ENCODE measurements at places on chromosomes 2 and 18. TPM values are rescaled to one million over a fixed set of nuclear protein-coding genes. Genes with fewer than 3 reads are reported as not detected.

The GNLY gene
- total RNA-seq: 1.8 TPM

The LBX2 gene
- total RNA-seq: 0.69 TPM

The RUFY4 gene
- 0.53 TPM for total RNA-seq

GRCh38 chr2:12429779-12430406, 286.8 kb upstream of the TRIB2 start:
- no peak for DNase-seq
- H3K4me1 ChIP-seq: peaks cover 15% of the 10 kb centered on the region
- H3K36me3 ChIP-seq: no peaks in the 10 kb centered on the region
- H3K27ac ChIP-seq: no peak overlapping the region
- no peak overlapping the region for H3K4me3 ChIP-seq
- no peaks in the 10 kb centered on the region for H3K27me3 ChIP-seq

DNA sequence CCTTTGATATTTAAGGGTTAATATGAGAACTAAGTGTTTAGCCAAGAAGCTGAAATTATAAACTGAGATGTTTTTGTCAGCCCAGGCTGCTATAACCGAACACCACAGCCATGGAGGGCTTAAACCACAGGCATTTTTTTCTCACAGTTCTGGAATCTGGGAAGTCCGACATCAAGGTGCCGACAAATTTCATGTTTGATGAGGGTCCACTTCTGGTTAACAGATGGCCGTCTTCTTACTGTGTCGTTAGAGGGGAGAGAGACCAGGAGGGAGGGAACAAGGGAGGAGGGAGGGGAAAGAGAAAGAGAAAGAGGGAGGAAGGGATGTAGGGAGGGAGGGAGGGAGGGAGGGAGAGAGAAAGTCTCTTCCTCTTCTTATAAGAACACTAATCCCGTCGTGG, 6.5 kb upstream of the CNDP2 start:
- no peak overlapping the region for H3K4me3 ChIP-seq
- H3K36me3 ChIP-seq: no peaks in the 10 kb centered on the region
- peaks cover 7% of the 10 kb centered on the region for H3K27me3 ChIP-seq
- no peak for DNase-seq

GRCh38 chr2:234463626-234464290, 33.1 kb downstream of the ARL4C start:
- H3K36me3 ChIP-seq: no peaks in the 10 kb centered on the region
- H3K27me3 ChIP-seq: no peaks in the 10 kb centered on the region
- H3K4me1 ChIP-seq: peaks cover 8% of the 10 kb centered on the region
- H3K27ac ChIP-seq: no peak overlapping the region
- no peak for DNase-seq
- no peak overlapping the region for H3K4me3 ChIP-seq

DNA sequence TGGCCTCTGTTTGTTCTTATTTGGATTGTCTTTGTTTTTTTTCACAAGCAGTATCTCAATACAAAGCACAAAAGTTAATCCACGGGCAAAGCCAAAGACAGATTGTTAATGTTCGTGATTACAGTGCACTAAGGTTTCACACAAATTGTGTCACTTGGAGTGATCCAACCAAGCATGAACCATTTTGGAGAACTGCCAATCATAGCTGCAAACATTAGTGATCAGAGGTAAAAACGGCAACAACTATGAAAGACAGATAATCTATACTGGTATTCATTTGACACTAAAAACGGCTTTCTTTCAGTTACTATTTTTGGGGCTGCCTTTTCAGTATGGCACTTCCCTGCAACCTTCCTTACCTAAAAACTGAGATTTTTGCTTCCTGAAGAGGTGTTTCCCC, 213.1 kb upstream of the GULP1 start:
- H3K4me3 ChIP-seq: no peak overlapping the region
- no peaks in the 10 kb centered on the region for H3K27me3 ChIP-seq
- no peak overlapping the region for H3K27ac ChIP-seq
- no peak for DNase-seq

DNA sequence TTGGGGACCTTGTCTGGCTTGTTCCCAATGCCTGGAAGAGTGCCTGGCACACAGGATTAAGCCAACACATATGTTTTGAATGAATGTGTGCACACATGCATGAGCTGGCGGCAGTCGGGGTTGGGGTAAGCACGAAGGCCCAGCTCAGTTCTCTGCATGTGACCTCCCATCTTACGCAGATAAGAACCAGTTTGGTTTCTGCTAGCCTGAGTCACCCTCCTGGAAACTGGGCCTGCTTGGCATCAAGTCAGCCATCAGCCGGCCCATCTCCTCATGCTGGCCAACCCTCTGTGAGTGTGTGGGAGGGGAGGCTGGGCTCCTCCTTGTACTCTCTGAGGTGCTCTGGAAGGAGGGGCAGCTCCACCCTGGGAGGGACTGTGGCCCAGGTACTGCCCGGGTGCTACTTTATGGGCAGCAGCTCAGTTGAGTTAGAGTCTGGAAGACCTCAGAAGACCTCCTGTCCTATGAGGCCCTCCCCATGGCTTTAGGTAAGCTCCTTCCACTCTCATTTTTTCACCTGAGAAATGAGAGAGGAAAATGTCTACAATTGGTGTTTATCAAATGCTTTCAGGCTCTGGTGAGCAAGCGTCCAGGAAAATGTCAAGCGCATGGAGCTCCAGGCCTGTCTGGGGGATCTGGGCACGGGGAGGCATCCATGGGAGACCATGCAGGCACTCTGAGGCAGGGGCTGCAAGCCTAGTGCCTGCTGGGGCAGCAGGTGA, 9.7 kb upstream of the IL1RN start:
- peaks cover 17% of the 10 kb centered on the region for H3K4me1 ChIP-seq
- H3K36me3 ChIP-seq: no peaks in the 10 kb centered on the region
- H3K27me3 ChIP-seq: no peaks in the 10 kb centered on the region

The IL36A gene
- not detected for total RNA-seq

DNA sequence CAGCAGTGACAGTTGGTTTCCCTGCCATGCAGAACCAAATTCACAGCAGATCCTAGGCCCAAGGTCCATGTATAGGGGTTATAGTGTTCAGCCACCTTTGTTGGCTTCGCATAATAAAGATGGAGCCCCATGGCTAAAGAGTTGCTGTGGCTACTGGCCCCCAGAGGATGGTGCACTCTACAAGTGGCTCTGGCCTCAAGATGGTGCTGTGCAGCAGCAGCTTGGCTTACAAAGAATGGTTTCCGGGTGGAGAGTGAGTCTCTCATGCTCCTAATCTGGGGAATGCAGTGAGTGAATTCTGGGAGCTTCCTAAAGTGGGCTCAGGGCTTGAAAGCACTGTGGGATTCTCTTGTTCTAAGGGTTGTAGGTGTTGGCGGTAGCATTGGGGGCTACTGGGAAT, 1199.7 kb downstream of the CNTNAP5 start:
- no peaks in the 10 kb centered on the region for H3K36me3 ChIP-seq
- H3K27me3 ChIP-seq: no peaks in the 10 kb centered on the region
- DNase-seq: no peak
- H3K27ac ChIP-seq: no peak overlapping the region
- H3K4me1 ChIP-seq: no peaks in the 10 kb centered on the region
- H3K4me3 ChIP-seq: no peak overlapping the region

The SFTPB gene
- total RNA-seq: 0.05 TPM

- H3K36me3 ChIP-seq: peaks cover 61% of the 10 kb centered on the region
- H3K27ac ChIP-seq: peak overlapping the region; percentile 93
- H3K27me3 ChIP-seq: no peaks in the 10 kb centered on the region
- H3K4me3 ChIP-seq: no peak overlapping the region
- DNase-seq: no peak
Measured at GRCh38 chr2:233359823-233360222, 5.5 kb downstream of the DGKD start.
